Mammary epithelial cell (primary cell): ENCODE measurements at places on chromosomes 4 and X. TPM values are rescaled to one million over a fixed set of nuclear protein-coding genes. Genes with fewer than 3 reads are reported as not detected.

DNA sequence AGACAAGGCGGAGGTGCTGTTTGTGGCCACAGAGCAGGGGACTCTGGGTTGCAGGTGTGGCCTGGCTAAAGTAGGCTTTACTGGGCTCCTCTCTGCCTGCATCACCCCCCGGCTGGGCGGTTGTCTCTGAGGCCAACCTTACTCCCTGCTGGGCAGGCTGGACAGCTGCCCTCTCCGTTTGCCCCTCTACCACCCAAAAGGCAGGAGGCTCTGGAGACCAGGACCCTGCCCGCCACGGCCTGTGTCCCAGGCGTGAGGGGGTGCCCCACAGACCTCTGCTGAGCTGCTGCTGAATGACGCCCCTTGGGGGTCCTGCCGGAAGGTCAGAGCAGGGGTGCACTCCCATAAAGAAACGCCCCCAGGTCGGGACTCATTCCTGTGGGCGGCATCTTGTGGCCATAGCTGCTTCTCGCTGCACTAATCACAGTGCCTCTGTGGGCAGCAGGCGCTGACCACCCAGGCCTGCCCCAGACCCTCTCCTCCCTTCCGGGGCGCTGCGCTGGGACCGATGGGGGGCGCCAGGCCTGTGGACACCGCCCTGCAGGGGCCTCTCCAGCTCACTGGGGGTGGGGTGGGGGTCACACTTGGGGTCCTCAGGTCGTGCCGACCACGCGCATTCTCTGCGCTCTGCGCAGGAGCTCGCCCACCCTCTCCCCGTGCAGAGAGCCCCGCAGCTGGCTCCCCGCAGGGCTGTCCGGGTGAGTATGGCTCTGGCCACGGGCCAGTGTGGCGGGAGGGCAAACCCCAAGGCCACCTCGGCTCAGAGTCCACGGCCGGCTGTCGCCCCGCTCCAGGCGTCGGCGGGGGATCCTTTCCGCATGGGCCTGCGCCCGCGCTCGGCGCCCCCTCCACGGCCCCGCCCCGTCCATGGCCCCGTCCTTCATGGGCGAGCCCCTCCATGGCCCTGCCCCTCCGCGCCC lies 920 bp downstream of the HTT-AS start:
- DNase-seq: no peak

PSAPL1 gene
- not detected in 2 replicates for total RNA-seq

- DNase-seq: peak; percentile 36
Measured at GRCh38 chrX:19852014-19853005, 35.1 kb downstream of the SH3KBP1 start.

DNA sequence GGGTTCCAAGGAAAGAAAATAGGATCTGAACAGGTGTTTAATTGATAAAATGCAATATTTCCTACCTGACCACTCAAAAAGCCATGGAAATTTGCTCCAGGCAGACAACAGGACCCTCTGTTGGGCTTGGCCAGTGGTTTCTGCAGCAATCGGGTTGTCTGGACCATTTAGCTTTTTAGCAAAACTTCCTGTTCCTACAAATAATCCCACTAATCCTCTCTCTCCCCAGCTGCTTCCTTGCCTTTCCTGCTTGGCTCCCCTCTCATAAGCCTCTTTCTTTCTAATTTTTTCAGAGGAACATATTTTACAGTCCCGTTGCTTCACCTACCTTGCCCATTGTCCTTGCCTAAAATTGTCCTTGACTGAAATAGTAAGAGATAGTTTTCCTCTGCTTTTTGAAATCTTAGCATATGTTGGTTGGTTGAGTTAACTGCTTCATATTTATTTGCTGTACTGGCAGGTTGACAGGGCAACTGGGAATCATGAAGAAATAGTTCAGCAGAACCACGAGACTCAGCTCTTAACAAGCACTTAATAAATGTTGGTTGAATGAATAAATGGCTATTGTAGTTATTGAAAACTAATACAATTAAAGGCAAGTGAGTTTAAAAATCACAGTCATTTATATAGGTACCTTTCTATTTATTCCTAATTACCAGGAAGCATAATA lies 259.8 kb downstream of the KCNIP4 start:
- DNase-seq: no peak

DNA sequence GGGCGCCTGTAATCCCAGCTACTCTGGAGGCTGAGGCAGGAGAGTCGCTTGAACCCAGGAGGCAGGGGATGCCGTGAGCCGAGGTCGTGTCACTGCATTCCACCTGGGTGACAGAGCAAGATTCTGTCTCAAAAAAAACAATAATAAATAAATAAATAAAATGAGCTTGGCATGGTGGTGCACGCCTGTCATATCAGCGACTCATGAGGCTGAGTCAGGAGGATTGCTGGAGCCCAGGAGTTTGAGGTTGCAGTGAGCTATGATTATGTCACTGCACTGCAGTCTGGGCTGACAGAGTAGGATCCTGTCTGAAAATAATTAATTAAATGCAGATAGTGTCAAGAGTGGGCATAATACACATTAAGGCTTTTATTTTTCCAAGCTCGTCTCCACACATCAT lies 77.5 kb downstream of the DHRSX start:
- DNase-seq: peak; percentile 81

- DNase-seq: no peak
Measured at GRCh38 chr4:11881364-11881763, 452.7 kb upstream of the HS3ST1 start.

GRCh38 chr4:181820553-181820952 lies 422.6 kb upstream of the TENM3 start:
- DNase-seq: no peak

HPGDS gene
- not detected in 2 replicates for total RNA-seq

DNA sequence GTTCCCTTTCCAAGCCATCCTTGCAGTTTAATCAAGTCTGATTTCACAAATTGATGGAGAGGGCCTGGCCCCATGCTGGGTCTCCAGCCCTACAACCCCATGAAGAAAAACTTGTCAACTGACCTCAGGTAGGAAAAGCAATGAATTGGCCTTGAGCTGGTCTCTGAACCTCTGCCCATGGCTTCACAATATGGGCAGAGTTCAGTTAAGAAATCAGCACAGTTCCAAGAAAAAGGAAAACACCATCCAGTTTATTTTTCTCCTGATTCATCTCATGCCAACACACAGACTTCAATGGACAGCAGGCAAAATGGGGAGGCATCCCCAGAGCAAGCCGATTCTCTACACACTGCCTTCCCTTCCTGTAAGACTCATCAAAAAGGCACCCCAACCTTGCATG lies 3.3 kb downstream of the RIPPLY1 start:
- no peak for DNase-seq

GRCh38 chrX:16785247-16786138 lies 773 bp upstream of the TXLNG start:
- no peak for DNase-seq

- DNase-seq: no peak
Measured at GRCh38 chrX:71627588-71628404, 9.5 kb upstream of the CXCR3 start.

DNA sequence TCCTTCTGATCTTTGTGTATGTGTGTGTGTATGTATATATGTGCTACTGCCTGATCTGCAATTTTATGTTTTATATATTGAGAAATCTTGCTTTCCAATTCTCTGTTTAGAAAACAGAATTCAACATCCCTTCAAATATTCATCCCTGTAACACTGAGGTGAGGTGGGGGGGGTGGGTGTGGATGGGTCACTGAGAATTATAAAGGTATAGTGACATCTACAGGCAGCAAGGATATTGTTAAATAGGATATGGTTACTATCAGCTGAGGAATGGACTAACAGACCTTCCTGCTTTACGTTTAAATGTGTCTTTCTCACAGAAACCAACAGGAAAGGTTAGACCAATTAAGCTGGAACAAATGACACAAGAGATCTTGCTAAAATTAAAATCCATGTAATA lies 19.0 kb upstream of the MAGEB2 start:
- DNase-seq: peak; percentile 1

TMSB15C gene
- 3.8 and 5.1 TPM in 2 replicates for total RNA-seq

- no peak for DNase-seq
Measured at GRCh38 chr4:185958094-185958747, 110.7 kb upstream of the TLR3 start.

GLRA3 gene
- not detected in 2 replicates for total RNA-seq

MSX1 gene
- 0.67 TPM for total RNA-seq

DNA sequence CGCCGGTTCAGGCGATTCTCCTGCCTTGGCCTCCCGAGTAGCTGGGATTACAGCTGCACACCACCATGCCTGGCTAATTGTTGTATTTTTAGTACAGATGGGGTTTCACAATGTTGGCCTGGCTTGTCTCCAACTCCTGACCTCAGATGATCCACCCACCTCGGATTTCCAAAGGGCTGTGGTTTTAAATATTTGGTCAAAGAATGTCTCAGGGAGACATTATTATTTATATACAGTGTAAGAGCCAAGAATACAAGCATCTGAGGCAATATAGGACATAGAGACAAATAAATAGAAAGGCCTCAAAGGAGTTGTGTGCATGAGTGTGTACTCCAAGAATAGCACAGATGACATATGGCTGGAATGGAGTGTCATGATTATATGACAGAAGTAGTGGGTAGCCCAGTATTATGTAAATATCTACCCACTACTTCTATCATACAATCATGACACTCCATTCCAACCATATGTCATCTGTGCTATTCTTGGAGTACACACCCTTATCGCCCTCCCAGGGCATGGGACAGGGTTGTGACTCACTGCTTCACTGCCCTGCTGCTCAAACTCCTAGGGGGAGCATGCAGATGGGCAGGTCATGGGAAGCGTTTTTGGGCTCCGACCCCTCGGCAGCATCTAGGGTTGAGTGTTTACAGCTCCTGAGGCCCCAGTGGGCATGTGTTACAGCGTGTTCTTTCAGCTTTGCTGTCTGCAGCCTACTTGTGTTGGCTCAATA lies 1649.8 kb upstream of the PCDH10 start:
- DNase-seq: peak; percentile 82

DNA sequence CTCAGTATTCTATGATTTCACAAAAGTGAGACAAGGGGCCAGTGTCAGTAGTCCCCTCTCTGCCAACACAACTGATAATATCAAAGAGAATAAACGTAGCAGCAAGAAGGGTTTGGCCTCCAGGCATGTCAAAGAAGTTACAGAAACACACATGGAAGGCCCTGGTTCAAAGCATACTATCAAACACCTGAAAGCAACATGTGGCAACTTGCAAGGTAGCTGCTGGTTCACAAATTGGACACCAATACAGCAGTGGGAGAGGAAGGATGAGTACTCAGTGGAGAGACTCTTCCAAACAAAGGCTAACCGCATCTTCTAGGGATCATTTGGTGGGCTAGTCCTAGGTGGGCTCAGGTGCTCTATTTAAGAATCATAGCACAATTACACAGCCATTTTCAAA lies 74.9 kb upstream of the MAOA start:
- peak; percentile 72 for DNase-seq

CENPVL2 gene
- not detected for total RNA-seq
